ENCODE measurements at places on chromosomes 5 and 9. TPM values are rescaled to one million over a fixed set of nuclear protein-coding genes. Genes with fewer than 3 reads are reported as not detected.

DNA sequence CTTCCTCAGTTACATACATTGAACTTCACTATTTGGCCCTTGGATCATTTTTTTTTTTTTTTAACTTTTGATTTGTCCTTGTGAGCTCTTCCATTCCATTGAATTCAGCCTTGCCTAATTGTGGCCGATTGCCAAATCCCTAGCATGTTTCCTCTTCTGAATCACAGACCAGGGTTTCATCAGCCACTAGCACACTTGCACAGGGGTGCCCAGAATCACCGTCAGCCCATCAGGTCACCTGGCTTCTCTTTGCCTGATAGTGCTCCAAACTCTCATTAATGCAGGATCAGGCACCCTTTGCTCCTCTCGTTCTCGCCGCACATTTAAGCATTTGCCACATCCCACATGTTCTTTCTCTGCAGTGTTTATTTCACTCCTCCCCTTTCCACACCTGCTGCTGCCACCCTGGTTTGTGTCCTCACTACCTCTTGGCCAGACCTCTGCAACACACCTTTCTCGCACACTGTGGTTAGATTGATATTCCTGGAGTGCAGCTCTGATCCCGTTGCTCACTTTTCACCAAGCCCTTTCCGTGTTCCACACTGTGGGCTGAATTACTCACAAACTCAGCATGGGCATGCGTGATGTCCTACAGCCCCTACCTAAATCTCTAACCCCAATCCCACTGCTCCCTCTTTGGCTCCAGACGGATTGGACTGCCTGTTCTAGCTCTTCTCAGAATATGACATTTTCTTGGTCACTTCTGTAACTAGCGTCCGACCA, 9.8 kb downstream of the PIK3R1 start:
- no peak for DNase-seq

GRCh38 chr5:176173647-176174046, 64.6 kb upstream of the SIMC1 start:
- no peak for DNase-seq

The HIGD2A gene
- 119 TPM for total RNA-seq

DNA sequence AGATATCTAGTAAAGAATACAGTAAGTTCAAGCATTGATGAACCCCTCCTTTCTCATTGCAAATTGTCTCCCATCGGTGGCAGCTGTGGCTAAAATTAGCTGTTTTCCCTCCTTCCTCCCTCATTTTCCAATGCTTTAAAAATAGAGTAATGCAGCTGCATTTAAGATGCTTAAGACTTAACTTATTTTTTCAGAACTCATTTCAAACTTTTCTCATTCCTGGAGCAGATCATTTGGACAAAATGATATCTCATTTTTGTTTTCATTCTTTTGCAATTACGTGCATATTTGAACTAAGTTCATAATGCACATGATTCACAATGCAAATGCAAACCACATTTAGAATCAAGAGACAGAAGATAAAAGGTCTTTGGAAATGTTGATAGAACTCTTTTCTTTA, 14.6 kb downstream of the HSPB3 start:
- no peak for DNase-seq

Data from activated CD4-positive, alpha-beta memory T cell treated with anti-CD3 and anti-CD28 coated beads for 36 hours (primary cell).